Fibroblast of skin of left quadriceps (primary cell): ENCODE measurements at places on chromosomes 2 and 18.

DNA sequence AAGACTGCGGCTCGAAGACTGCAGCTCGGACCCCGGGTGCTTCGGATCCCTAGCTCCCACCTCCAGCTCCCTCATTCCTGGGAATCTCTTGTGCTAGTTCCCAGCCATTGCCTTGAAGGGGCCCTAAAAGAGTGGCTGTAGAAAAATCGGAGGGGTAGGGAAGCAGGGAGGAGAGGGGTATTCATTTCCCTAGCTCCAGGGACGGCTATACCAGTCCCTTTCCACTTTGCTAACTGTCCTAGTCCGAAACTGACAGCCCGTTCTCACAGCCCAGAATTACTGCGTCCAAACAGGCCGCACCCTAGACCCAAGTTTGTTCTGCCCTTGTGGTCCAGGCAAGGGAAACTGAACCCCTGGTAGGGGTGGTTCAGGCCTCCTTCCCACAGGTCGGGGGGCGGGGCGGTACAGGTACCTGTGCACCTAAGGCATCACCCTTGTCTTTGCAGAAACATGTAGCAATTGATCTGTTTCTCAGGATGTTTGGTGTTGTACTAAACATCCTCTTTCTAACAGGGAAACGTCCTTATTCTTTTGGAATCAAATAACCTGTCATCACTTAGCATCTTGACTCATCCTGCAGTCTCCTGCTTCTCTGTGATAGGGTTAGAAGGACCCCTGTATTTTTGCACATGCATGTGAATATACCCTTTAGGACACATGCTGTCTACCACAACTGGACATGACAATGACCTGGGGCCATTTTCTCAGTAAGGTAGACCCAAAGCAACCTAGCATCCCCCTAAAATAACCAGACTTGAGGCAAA, 4.0 kb downstream of the EMX1 start:
- no peak for DNase-seq

DNA sequence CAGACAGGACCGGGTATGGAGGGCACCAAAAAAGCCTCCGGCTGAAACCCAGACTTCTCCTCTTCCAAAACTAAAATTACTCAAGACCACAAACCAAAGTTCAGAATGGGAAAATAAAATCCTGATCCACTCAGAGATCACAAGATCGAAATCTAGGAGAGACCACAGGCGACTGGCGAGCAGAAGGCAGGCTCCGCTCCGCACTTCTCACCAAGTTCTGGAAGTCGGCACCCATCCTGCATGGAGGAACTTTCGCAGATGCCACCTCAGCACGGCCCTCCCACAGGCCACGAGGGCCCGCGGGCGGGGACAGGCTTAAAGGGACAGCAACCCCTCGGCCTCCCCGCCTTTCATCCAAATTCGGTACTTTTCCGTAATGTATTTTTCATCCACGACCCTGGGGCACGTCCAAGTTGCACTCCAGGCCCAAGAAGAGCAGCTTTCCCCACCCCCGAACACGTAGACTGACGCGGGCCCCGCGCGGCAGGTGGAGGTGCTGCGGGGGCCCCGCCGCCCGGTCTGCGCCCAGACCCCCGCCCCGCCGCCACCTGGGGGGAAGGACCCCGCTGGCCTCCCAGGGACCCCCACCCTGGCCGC, 43.7 kb downstream of the HDLBP start:
- peak; percentile 44 for DNase-seq

DNA sequence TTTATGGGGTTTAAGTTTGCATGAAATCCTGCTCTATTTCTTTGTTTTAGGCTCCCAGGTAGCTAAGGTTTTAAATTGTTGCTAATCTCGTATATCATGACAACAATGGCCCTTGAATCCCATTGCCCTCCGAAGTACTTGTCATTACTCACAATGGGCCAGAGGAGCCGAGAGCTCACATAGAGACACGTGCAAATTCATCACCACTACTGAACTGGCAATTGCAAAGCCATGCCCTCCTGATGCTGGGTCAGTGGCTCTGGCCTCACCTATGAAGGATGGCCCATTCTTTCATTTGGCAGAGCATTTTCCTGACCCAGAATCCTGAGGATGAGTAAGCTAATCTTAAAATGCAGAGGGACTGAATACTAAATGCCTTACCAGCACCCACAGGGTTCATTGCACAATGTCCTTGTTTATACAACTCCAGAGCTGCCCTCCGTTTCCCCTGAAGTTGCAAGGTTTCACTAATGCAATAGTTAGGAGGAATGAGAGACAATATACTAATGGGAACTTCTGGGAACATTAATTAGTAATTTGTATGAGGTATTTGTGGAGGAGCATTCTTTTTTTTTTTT, 71.6 kb upstream of the GAREM1 start:
- no peak for DNase-seq

DNA sequence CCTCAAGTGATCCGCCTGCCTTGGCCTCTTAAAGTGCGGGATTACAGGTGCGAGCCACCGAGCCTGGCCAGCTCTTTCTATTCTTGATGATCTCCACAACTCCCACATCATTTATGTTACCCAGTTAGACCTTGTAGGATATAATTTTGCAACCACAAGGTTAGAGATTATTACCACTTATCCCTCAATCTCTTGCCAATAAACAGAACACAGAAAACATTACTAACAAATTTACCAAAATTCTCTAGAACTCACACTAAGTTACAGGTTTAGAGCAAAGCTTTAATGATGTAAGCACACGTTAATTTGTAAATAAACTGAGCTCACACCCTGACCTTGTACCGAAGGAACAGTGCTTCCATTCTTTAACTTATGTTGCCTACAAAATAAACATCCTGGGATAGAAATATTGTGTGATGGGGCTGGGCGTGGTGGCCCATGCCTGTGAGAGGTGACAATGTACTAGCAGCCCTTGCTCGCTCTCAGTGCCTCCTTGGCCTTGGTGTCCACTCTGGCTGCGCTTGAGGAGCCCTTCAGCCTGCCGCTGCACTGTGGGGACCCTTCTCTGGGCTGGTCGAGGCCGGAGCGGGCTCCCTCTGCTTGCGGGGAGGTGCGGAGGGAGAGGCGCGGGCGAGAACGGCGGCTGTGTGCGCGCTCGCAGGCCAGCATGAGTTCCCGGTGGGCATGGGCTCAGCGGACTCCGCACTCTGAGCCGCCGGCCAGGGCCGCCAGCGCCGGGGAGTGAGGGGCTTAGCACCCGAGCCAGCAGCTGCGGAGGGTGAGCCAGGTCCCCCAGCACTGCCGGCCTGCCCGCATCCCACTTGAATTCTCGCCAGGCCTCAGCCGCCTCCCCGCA, 42.1 kb upstream of the ITSN2 start:
- no peak for DNase-seq

DNA sequence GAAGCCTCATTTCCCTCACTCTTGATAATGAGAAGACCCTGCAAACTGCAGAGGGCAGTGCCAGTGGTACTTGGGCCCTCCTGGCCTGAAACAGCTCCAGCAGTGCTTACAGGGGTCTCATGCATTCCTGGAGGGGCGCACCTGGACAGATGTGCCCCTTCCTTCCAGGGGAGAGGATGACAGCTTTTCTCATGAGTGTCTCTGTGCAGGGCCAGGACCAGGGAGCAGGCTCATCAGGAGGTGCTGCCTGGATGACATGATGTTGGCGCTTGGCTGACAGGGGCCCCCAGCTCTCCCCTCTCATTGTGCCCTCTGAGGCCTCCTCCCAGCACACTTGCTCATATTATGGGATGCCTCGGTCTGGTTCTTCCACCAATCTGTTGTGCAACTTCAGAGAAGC, 95.1 kb upstream of the MYCN start:
- DNase-seq: no peak

DNA sequence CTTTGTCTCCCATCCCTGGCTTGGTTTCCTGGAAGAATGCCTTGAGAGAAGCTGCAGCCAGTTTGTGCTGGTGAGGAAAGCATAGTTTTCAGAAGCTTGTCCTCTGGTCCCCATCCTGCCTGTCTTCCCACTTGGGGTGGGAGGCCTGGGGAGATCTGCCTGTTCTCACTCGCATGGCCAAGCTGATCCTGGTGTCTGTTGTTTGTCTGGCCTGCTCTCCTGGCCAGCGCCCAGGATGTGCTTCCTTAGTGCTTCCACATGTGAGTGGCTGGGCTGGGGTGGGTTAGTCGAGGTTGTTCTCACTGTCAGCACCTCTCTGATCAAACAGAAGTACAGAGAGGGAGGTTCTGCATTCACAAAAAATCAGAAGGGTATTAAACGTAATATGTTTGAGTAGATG, 49.5 kb downstream of the PTPRM start:
- DNase-seq: no peak

GRCh38 chr2:36569267-36569856, 28.6 kb downstream of the FEZ2 start:
- no peak for DNase-seq

DNA sequence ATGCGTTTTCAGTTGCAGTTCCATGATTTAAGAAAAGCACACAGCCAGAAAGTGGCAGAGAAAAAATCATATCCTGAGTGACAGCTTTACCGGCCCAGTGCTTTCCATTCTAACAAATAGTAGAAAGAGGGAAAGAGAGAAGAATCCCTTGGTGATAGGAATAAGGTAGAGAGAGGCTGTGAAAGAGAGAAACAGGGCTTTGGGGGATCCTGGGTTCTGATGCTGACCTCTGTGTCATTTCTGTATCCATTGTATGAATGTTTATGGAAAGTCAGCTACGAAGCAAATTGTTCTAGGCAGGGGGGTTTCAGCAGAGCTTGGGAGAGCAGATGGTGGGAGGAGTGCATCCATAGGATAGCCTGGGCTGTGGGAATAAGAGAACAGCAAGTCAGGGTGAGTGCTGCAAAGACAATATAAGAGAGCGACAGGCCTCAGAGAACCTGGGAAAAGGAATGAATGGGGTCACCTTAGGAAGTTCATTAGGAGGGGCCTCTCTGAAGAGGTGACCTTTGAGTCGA, 203.4 kb upstream of the TNP1 start:
- DNase-seq: no peak

- DNase-seq: no peak
These were observed at the start of gene HTR2B for GRCh38 chr2:231124838-231125568. Gene HTR2B (minus strand): TSS chr2:231125042. CDS start chr2:231123764, 1,278 bp downstream.

- no peak for DNase-seq
These were observed 31.0 kb upstream of the GLI2 start for GRCh38 chr2:120704696-120705095.

GRCh38 chr2:75574106-75574505, 13.4 kb upstream of the EVA1A start:
- DNase-seq: no peak

DNA sequence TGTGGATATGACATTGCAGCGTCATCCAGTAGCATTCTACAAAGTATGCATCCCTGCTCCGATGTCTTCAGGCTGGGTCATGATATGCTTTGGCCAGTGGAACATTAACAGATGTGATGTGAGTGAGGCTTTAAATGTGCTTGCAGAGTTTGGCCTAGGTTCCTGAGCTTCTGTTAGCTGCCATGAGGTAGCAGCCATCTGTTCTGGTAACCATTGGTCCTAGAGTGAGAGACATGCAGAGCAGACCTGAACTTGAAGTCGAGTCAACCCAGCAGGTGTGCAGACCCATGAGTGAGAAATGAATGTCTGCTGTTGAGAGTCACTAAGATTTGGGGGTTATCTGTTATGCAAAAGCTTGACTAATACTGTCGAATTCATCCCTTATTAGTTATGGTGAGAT, 73.8 kb upstream of the NABP1 start:
- no peak for DNase-seq

GRCh38 chr2:203719456-203720410, 13.3 kb downstream of the CD28 start:
- no peak for DNase-seq

GRCh38 chr2:239204136-239204875, 196.5 kb downstream of the HDAC4 start:
- DNase-seq: no peak

GRCh38 chr2:191638079-191638801, 39.7 kb upstream of the NABP1 start:
- no peak for DNase-seq

DNA sequence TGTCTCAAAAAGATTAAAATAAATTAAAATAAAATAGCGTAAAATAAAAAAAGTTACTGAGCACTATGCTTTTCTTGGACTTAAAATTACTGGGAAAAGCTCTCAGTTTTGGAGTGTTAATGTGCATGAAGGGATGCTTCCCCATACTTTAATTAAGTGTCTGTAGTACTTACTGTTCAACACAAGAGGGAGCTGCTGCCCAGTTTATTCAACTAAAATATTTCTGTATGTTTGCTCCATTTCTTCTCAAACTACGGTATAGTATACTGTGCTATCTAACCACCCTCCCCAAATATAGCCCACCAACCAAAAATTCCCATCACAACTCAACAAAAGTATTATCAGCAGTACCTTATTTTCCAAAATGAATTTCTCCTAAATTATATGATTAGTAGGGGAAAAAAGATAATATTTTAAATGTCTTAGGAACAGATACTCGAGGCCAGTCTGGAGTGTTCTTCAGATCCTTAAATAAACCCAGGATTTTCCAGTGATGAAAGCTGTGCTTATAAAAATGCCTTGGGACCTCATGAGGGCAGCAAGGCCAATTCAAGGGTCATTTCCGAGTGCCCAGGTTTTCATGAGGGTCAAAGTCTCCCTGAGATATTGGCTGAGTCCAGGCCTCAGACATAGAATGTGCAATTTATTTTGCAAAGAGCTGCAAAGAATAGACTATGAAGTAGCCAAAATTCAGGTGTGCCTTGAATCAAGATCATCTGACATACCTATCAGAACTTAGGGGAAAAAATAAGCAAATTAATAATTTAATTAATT, 64.1 kb downstream of the CHRNA1 start:
- no peak for DNase-seq

DNA sequence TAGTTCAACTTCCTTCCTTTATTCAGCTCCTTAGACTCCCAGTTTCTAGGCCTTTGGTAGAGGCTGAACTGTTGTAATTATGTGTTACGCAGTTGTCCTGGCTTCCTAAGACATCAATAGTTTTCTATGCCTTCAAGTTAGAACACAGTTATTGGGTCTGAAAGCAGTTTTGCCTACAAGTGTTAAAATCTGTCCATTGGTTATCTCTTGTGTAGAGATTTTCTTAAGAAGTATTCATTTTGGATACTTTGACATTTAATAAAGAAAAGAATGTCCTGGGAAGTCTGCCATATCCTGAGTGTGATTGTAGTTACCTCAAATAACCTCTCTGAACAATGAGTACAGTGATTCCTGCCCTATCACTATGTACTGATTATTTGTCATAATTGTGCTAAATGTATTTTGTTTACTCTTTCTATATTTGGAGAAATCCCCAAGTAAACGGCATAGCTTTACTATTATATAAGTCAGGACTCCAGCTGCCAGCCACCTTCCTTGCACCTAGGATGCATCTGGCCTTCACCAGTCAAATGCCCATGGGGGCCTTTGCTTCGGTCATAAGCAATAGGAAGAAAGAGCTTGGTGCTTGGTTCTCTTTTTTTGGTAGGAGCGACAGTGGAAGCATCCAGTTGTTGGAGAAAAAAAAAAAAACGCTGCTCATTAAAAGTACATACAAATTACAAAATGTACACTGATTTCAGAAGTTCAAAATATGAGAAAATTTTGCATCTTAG, 449.5 kb upstream of the PKDCC start:
- DNase-seq: peak; percentile 20

GRCh38 chr2:3009005-3009404, 368.6 kb downstream of the EIPR1 start:
- DNase-seq: no peak

GRCh38 chr2:49794396-49794795, 640.1 kb upstream of the FSHR start:
- DNase-seq: no peak
